ENCODE measurements at places on chromosomes 3 and 15. TPM values are rescaled to one million over a fixed set of nuclear protein-coding genes. Genes with fewer than 3 reads are reported as not detected.

Gene C3orf70
- total RNA-seq = 5.6 TPM

Gene QTRT2
- total RNA-seq = 7.6 TPM

Gene HRG
- total RNA-seq = 0.25 TPM

Gene CLEC3B
- 41.7 TPM for total RNA-seq

Gene TRAT1
- total RNA-seq = 0.98 TPM

Gene EXD1
- total RNA-seq = not detected

Gene CFAP92
- total RNA-seq = not detected

Gene GHSR
- total RNA-seq = not detected

Gene CHRD
- 32.7 TPM for total RNA-seq

Gene CMTM8
- 4.7 TPM for total RNA-seq

Gene IL16
- total RNA-seq = 19.9 TPM

Gene IQCH
- 1.5 TPM for total RNA-seq
